ENCODE measurements at places on chromosomes 4 and X.

DNA sequence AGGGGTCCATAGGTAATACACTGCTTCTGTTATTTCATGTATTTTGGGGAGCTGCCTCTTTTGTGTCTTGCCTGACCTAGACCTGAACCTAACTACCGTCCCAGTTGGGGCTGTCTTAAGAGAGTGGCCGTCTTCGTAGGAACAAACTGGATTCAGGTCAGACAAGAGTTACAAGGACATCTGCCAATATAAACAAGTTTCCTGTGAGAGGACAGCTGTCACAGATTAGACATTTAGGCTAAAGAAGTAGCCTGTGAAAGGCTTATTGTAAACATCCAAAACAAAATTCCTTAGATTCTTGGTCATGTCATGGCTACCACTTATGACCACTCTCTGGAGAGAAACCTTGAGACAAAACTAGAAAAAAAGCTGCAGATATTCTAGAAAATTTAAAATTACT, 797.6 kb upstream of the AADAT start:
- DNase-seq = no peak

DNA sequence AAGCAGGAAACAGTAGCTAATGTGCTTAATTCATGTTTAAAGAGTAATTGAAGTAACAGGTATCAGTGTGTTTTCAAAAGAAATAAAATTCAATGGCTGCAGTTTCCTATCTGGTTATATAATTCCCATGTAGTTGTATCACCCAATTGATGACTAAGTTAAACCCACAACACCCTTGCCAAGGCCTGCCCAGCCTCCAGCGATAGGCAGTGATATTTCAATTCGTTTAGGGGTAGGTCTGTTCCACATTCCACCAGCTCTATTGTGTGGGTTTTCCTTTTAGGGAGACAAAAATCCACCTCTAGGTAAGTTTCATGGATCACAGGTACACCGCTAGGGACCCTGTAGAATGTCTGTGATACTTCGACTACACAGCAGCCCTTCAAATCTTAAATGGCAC, 24.7 kb upstream of the MXRA5 start:
- no peak for DNase-seq

DNA sequence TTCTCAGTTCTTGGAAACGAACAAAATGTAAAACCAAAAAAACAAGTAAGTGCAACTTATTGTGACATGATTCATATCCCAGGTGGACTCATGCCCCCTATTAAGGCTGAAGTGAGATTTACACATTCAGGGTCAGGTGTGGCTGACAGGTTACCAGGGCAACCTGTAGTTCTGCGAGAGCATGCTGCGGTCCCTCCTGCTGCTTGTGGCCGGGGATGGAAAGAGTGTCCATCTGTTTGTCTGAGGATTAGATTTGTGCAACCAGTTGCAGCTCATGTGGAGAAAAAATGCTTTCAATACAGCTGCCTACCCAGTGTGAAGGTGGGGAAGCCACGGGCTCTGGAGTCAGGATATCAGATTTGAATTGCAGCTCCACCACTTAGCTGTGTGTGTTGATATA, 78.8 kb downstream of the FAM184B start:
- no peak for DNase-seq

DNA sequence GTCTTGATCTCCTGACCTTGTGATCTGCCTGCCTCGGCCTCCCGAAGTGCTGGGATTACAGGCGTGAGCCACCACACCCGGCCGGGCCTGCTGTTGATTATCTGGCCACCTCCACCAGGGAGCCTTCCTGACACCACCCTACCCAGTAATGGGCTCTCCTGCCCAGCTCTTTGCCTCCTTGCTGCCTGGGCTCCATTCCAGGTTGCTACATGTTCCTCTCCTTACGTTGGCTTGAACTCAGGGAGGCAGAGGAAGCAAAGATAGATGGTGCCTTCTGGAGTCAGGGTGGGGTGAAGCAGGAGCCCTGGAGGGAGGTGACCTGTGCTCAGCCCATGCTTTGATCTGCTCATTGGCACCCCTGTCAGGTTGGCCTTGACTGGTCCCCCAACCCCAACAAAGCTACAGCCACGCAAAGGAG, 26.3 kb downstream of the FLNA start:
- peak; percentile 48 for DNase-seq

- DNase-seq = no peak
Observed at GRCh38 chr4:57324673-57325307, 214.6 kb upstream of the IGFBP7 start.

- no peak for DNase-seq
Observed at GRCh38 chr4:54844911-54845310, 187.2 kb downstream of the KIT start.

DNA sequence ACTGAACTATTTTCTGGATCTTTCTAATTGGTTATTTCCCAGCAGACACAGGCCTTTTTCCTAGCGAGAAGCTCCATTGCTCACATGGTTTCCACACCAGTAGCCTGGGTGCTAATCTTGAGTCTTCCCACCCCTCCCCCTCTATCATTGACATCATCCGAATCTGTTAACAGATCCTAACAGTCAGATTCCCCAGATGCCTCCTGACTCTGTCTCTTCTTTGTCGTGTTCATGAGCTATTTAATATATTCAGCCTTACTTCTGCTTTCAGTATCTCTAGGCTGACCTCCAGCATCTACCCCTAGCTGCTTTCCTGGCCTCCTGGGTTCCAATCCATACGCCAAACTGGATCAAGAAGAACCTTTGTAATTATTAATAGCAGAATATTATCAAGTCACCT, 85.0 kb downstream of the CLNK start:
- no peak for DNase-seq

DNA sequence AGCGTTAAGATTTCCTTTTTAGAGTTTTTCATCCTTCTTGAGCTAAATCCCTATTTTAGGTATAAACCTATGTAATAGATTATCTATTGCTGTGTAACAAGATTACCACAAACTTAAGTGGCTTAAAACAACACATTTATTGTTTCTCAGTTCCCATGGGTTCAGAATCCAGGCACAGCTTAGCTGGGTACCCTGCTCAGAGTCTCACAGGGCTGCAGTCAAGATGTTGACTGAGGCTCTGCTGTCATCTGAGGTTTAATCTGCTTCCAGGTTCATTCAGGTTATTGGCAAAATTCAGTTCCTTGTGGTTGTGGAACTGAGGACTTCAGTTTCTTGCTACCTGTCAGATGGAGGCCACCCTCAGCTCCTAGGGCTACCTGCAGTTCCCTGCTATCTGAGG, 60.9 kb downstream of the GK start:
- no peak for DNase-seq

GRCh38 chr4:174540175-174540574, 17.9 kb upstream of the HPGD start:
- no peak for DNase-seq

All from pancreas (tissue), 10 donors.